ENCODE measurements at places on chromosomes 6 and 20. TPM values are rescaled to one million over a fixed set of nuclear protein-coding genes. Genes with fewer than 3 reads are reported as not detected.

The CTAGE9 gene
- not detected for total RNA-seq

The ALDH5A1 gene
- total RNA-seq = 11.1 TPM

The RPS6KA2 gene
- 44.3 TPM for total RNA-seq

The TCF21 gene
- 9.7 TPM for total RNA-seq

The CLPSL2 gene
- total RNA-seq = not detected

GRCh38 chr6:2990248-2990931 is 9.3 kb upstream of the NQO2 start:
- peak overlapping the region; percentile 97 for H3K27ac ChIP-seq
- no peaks in the 10 kb centered on the region for H3K4me1 ChIP-seq
- peak overlapping the region; percentile 88 for H3K4me3 ChIP-seq
- DNase-seq = no peak
- H3K36me3 ChIP-seq = no peaks in the 10 kb centered on the region

GRCh38 chr20:49753133-49753532 is 39.5 kb upstream of the B4GALT5 start:
- H3K4me1 ChIP-seq = no peaks in the 10 kb centered on the region
- no peak for DNase-seq
- no peak overlapping the region for H3K27ac ChIP-seq
- no peaks in the 10 kb centered on the region for H3K27me3 ChIP-seq

GRCh38 chr6:47934023-47934422 is 152.2 kb downstream of the OPN5 start:
- H3K27ac ChIP-seq = no peak overlapping the region
- H3K4me1 ChIP-seq = no peaks in the 10 kb centered on the region
- H3K4me3 ChIP-seq = no peak overlapping the region

GRCh38 chr6:33983109-33983716 is 162.7 kb downstream of the GRM4 start:
- H3K4me1 ChIP-seq = peaks cover 4% of the 10 kb centered on the region
- H3K27ac ChIP-seq = peak overlapping the region; percentile 66
- H3K27me3 ChIP-seq = no peaks in the 10 kb centered on the region
- no peaks in the 10 kb centered on the region for H3K36me3 ChIP-seq
